Heart right ventricle (tissue), 16 donors: ENCODE measurements at places on chromosomes 13 and 19. TPM values are rescaled to one million over a fixed set of nuclear protein-coding genes. Genes with fewer than 3 reads are reported as not detected.

DNA sequence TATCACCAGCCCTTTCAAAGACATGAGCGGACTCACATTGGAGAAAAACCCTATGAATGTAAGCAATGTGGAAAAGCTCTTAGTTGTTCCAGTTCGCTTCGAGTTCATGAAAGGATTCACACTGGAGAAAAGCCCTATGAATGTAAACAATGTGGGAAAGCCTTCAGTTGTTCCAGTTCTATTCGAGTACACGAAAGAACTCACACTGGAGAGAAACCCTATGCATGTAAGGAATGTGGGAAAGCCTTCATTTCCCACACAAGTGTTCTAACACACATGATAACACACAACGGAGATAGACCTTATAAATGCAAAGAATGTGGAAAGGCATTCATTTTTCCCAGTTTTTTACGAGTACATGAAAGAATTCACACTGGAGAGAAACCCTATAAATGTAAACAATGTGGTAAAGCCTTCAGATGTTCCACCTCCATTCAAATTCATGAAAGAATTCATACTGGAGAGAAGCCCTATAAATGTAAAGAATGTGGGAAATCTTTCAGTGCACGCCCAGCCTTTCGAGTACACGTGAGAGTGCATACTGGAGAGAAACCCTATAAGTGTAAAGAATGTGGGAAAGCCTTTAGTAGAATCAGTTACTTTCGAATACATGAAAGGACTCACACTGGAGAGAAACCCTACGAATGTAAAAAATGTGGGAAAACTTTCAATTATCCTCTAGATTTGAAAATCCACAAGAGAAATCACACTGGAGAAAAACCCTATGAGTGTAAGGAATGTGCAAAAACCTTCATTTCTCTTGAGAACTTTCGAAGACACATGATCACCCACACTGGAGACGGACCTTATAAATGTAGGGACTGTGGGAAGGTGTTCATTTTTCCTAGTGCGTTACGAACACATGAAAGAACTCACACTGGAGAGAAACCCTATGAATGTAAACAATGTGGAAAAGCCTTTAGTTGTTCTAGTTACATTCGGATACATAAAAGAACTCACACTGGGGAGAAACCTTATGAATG is 17.6 kb downstream of the ZNF791 start:
- H3K27me3 ChIP-seq, result no peaks in the 10 kb centered on the region
- H3K4me3 ChIP-seq, result no peak overlapping the region
- H3K36me3 ChIP-seq, result peaks cover 91% of the 10 kb centered on the region
- no peak for DNase-seq
- no peaks in the 10 kb centered on the region for H3K4me1 ChIP-seq

DNA sequence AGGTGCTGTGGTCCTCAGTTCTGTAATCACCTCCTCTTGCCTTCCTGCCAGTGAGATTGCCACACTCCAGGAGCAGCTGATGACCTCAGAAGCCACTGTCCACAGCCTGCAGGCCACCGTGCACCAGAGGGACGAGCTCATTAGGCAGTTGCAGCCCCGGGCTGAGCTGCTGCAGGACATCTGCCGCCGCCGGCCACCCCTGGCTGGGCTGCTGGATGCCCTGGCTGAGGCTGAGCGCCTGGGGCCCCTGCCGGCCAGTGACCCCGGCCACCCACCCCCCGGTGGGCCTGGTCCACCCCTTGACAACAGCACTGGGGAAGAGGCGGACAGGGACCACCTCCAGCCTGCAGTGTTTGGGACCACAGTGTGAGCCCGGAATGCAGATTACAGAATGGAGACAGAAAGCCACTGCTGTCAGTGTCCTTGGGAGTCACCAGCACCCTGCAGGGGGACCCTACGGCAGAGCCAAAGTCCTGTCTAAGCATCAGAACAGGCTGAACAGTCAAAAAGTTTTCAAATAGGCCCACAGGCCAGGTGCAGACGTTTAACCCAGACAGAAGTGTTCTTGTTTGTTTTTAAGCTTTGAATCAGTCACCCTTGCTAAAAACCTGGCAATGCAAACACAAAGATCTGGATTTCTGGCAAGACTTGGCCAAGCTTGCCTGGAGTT is 4.2 kb downstream of the VMAC start:
- no peaks in the 10 kb centered on the region for H3K27me3 ChIP-seq
- H3K4me1 ChIP-seq, result peaks cover 21% of the 10 kb centered on the region
- no peak overlapping the region for H3K27ac ChIP-seq
- DNase-seq, result no peak
- H3K36me3 ChIP-seq, result peaks cover 25% of the 10 kb centered on the region
- no peak overlapping the region for H3K4me3 ChIP-seq

DNA sequence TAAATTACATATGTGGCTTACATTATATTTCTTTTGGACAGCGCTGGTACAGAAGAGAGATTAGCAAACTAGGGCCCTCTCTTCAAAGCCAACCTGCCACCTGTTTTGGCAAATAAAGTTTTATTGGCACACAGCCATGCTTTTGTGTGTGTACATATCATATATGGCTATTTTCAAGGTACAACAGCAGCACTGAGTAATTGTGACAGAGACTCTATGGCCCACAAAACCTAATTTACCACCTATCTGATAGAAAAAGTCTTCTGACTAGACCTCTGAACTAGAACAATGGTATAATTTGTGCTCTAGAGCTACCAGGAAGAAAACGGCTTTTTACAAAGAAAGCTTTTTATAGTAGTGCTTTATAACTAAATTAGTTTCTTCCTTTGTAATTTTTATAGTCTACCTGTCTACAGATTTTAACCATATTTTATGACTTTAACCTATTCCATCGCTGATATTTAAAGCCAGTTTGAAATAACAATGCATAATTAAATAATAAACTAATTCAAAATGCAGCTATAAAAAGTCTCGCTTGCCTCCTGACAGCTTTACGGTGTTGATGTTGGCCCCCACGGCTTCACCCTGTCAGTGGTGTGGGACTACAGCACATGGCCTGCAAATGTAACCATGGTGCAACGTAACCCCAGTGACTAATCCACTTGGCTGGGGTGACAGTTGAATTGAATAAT is 17.7 kb upstream of the DPY19L3 start:
- H3K27me3 ChIP-seq, result no peaks in the 10 kb centered on the region
- H3K4me1 ChIP-seq, result no peaks in the 10 kb centered on the region
- H3K36me3 ChIP-seq, result peaks cover 43% of the 10 kb centered on the region
- H3K4me3 ChIP-seq, result no peak overlapping the region
- H3K27ac ChIP-seq, result no peak overlapping the region

RASL11A gene
- total RNA-seq, result 11.8 TPM

THSD1 gene
- 6.8 TPM for total RNA-seq
